NB4 (cell line): ENCODE measurements at places on chromosomes 1 and 21.

DNA sequence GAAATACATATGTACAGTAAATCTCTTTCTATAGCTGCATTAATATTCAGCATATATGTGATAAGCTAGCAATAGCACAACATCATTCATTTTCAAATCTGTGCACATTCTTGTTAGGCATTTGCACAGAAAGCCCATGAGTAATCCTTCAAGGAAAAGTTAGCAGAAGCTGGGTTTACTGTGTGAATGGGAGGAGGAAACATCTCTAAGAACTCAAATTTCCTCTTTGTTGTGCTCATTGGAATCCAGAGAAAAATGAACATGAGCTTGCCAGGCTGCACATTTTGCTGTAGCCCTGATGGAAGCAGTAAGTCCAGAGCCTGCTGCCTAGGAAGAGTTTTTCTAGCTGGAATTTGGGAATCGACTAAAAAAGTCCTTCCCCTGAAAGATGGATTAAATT, 214.2 kb upstream of the FOXD3 start:
- no peak for DNase-seq

GRCh38 chr1:226033991-226034390, 28.5 kb upstream of the H3-3A start:
- DNase-seq, result no peak

DNA sequence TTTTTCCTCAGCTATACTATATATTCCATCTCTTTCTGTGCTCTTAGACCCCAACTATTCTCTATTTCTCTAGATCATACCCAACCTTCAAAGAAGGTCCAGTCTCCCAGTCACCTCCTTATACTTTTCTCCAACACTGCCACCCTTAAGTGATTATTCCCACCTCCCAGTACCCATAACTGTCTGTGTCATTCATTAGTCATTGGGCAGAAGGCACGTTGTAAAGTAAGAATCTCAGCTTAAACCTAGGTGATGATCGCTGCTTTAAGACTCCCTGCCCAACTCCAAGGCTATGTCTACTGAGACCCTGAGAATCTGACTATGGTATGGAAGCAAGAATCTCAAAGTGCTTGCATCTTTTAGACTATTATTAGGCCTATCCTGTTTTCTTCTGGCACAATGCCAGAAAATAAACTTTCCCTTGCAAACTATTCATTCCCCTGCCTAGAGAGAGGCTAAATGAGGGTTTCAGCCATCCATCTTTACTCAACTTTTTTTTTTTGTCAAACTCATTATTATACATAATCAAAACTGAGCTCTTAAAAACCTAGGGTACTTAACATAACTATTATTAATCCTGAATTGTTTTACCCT, 174.3 kb upstream of the DPT start:
- no peak for DNase-seq

GRCh38 chr1:172887162-172887561, 163.6 kb downstream of the TNFSF18 start:
- DNase-seq, result no peak

DNA sequence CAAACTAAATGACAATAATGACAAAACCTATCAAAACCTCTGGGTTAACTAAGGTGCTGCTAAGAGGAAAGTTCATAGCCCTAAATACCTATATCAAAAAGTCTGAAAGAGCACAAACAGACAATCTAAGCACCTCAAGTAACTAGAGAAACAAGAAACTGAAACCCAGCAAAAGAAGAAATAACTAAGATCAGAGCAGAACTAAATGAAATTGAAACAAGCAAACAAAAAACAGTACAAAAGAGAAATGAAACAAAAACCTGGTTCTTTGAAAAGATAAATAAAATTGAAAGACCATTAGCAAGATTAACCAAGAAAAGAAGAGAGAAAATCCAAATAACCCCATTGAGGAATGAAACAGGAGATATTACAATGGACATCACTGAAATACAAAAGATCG, 44.8 kb upstream of the KIAA0040 start:
- DNase-seq, result no peak
